ENCODE measurements at places on chromosomes 2 and 18.

DNA sequence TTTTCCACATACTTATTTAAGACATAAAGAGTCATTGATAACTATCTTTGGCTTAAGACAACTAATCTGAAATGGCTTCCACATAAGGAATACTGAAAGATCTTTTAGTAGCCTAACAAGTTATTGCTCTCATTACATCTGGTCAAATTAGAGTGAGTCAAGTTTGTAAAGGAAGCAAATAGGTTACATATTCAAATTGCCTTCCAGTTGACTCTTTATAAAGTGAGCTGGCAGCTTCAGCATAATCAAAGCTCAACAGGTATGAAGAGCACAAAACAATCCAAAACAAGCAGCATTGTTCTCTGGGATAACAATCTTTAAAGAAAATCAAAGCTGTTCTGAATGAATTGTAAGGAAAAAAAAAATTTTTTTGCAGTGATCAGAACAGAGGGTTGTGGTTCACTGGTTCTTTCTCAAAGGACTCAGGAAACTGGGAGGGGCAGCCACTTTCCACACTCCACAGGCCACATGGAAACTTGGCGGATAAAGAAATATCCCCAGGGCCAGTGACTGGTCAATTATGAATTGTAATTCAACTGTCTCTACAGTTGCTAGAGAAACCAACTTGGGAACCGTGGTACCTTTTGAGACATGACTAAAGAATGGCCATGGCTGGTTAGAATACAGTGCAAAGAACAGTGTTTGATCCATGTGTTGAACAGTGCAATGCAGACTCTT lies 369.3 kb upstream of the KCNH7 start:
- no peak for DNase-seq

DNA sequence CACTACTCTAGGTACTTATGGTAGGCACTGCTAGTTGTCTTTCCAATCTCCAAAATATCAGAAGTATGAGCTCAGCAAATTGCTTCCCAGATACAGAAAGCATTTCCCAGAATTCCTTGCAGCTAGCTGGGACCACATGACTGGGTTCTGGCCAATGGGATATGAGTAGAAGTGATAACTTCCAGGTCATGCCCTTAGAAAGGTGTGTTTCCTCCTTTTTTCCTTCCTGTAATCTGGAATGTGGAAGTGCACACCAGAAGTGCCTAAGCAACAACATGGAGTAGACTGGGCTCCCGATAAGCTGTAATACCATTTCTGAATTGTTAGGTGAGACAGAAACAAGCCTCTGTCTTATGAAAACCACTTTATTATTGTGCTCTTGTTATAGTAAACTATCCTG lies 279.8 kb downstream of the ZNF385B start:
- no peak for DNase-seq

DNA sequence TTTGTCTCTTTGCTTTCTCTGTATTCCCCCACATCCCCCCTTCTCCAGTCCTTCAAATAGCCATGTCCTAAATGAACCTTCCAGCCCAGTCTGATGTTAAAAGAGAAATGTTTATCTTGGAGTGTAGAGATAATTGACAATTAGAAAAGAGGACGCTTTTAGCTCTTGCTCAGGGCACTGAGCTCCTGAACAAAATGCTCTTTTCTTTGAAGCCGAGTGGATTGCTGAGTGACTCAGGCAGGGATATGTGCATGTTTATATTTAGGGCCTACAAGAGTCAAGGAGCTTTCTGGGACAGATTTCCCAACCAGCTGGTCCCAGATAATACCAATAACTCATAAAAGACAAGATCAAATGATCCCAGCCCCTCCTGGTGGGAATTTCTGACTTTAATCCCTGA lies 88.0 kb upstream of the SETBP1 start:
- no peak for DNase-seq

GRCh38 chr2:20222014-20222768 lies 2.7 kb downstream of the SDC1 start:
- DNase-seq = no peak

Data from stimulated activated CD8-positive, alpha-beta memory T cell treated with anti-CD3 and anti-CD28 coated beads, Interleukin-15, amount 100 ng/mL, for 24 hours (primary cell).